ENCODE measurements at places on chromosomes 4 and X.

DNA sequence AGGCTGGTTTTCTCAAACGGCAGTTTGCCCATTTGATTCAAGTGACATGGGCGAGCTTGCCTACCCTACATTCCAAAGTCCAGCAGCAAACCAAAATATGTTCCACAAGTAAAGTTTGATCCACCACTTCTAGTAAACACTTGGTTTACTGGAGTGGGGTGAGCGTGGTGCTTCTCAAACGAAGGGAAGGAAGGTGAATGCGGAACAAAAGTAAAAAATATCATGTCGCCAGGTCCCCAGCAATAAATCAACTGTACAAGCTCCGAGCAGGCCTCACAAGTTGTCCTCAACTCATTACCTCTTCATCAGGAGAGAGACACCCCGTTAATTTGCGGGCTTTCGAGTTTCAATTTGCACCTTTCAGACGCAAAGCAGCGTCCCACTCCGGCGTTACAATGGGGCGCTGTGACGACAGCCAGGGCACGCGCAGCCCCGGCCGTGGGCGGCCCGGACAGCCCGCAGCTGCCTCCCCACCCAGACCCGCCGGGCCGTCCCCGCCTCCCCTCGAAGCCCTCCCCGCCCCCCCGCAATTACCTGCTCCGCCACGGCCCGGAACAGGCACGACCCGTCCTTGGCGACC is 1.0 kb downstream of the OTUD4 start:
- peak; percentile 20 for DNase-seq

DNA sequence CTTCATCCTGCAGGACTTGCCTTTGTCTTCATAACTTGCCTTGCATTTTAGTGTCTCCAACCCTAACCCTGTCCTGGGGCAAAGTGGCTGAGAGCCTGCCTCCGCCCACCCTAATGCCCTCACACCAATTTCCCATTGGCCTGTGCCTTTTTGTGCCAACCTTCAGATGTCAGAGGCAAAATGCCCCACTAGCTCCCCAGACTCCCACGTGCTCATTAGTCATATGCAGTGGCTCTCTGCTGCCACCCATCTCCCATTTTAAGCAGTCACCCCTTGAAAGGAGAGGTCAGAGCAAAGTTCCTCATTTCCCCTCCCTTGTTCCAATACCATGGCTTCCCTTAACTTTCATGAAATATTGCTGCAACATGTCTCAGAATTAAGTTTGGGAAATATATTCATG is 74.8 kb upstream of the PASD1 start:
- DNase-seq, result peak; percentile 13

- DNase-seq, result peak; percentile 17
Measured at GRCh38 chrX:3713225-3713936, at the start of gene PRKX. PRKX (minus strand) TSS chrX:3713649; CDS start chrX:3713253, 396 bp downstream.

- DNase-seq, result no peak
Measured at GRCh38 chr4:14131335-14131734, 503.8 kb upstream of the BOD1L1 start.

DNA sequence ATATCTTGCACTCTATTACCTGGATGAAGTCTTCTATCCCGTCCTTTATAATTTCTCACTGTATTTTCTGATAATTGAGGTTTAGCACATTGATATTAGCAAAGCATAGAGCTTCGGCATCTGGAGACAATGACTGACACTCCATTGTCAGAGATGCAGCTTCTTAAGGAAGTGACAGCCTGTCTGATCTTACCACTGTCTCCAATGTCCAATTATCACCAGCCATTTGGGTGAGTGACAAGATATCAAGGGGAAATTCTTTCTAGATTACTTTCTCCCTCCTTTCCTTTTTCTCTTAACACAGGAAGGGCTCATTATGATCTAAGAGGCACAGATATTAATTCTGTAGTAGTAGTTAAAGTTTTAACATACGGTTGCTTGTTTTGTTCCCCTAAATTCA is 86.4 kb downstream of the LDB2 start:
- no peak for DNase-seq

DNA sequence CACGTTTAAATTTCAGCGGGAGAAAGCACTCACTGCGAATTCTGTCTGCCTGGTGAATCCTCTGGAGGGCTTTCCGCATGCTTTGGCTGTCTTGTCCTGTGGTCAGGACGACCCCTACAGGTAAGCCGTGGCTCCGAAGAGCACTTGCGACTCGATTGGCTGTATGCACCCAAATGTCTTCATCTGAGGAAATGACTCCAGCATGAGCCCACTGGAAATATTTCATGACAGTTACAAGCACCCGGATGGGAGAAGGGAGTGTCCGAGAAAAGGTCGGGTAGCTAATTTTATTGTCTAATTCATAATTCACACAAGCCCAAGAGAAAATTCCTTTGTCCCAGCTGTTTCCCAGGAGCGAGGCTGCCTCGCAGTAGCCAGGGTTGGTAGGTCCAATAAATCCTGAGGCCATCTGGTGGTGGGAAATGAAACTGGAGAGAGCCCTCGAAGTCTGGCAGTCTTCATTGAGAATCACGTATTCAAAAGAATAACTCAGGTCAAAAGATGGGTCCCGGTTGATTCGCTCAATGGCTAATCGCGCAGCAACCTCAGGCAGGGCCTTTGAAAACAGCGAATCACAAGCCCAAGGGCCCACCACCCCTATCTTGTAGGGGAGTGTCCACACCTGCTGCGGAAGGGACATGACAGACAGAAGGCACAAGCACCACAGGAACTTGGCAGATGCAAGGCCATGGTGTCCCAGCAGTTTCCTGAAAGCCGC is 6.6 kb downstream of the GUCY2F start:
- DNase-seq, result peak; percentile 13

DNA sequence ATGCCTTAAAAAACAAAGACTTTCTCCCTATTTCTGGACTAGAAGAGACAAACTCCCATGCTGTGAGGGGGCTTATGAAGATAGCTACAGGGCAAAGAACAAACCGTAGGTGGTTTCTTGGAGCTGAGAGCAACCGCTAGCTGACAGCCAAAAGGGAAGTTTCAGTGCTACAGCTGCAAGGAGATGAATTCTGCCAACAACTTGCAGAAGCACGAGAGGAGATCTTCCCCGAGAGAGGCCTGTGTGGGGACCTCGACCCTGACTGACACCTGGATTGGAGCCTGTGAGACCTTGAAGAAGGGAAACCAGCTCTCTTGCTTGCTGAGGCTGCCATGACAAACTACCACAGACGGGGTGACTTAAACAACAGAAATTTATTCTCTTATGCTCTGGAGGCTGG is 183.8 kb upstream of the VCX3A start:
- no peak for DNase-seq

- DNase-seq, result no peak
Measured at GRCh38 chrX:48936429-48937053, 17.7 kb upstream of the PIM2 start.

DNA sequence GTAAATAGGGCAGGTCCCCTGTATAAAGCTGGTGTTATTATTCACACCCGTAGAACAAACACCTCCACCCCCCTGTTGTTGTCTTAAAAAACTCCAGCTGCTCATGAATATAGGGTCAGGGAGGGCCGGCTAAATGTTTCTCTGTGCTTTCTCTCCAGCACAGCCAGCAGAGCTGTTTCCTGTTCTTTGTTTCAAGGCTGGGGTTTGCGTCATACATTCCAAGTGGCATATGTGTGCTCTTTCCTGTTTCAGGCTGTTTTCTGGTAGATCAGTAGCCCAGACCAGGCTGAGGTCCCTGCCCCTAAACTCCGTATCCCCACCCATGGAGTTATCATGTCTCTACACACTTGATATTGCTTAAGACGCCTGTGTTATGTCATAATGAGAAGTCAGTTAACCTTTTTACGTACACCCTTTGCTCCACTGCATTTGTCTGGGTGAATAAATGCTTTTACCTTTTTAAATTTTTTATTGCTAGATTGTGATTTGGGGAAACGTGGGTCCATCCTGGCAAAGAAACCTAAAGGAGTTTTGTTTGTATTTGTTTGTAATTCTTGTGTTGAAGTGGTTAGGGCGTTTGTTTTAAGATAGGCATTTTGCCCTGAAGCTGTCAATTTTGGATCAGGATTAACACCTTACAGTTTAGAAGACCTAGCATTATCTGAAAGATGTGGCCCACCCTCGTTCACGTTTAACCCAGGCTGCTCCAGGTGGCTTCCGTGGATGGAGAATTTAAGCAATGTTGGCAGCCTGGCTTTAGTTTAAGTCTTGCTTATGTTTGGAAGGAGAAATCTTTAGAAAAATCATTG is 3.3 kb downstream of the KLF3 start:
- DNase-seq, result peak; percentile 88

DNA sequence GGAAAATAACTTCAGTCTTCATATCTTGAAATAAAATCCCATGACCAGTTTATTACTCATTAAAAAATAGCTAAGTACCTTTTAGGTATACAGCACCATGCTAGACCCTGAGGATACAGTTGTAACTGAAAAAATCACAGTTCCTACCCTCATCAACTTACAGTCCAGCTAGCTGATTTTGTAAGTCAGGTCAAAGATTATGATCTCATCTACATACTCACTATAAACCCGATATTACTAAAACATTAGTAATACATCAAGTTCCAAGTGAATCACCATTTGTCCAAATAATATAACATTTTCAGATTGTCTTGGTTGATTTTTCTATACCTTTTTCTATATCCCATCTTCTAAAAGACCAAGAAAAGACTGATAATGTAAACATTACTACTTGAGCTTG is 333.9 kb downstream of the INPP4B start:
- DNase-seq, result no peak

DNA sequence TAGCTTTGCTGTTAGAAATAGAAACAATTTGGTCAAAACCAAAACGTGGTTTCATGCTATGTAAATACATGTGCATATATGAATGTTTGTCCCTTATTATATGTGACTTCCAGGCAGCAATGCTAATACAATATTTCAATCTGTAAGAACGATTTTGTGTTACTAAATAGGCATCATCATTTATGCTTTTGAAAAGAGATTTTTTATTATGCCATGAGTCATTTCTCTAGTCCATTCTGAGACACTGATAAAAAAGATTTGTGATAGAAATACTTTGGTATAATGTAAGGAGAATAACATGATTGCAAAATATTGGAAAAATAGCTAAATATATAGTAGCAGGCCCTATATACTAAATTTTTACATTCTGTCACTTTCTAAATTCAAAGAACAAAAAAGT is 28.9 kb downstream of the SYNPO2 start:
- DNase-seq, result no peak

- DNase-seq, result no peak
Measured at GRCh38 chr4:138775489-138775888, 240.1 kb upstream of the NOCT start.

DNA sequence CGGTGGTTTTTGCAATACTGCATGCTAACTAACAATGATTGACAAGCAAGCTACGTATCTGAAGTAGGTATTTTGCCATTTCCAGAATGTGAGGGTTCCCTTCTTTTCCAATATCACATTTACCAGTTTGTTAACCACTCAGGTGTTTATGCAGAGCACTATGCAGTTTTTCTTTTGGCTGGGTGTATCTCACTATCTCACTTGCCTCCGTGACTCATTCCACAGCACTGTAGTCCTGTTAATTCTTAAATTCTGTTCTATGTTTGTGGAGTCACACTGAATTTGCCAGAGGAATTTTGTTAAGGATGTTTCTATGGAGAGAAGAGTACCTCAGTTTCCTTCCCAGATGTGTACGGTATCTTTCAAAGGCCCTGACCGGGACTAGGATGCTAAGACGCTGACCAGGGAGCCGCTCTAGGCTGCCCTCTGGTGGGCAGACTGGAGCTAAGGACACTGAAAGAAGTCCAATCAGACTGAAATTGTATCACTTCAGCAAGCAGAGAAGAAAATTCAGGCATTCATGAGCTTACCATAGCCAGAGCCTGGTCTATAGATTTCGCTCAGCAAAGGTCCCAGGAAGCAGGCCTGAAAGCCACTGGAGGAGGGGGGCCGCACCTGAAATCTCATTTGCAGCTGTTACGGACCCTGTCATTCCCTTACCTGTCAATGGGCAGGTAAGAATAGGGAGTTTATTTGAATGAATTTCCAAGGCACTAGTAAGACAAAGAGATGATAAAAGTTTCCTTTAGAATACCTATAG is 388.4 kb upstream of the SPOCK3 start:
- peak; percentile 24 for DNase-seq

GRCh38 chr4:32658019-32658418 is 1937.8 kb downstream of the PCDH7 start:
- DNase-seq, result no peak

GRCh38 chr4:107619731-107620130 is 100.3 kb downstream of the PAPSS1 start:
- no peak for DNase-seq

DNA sequence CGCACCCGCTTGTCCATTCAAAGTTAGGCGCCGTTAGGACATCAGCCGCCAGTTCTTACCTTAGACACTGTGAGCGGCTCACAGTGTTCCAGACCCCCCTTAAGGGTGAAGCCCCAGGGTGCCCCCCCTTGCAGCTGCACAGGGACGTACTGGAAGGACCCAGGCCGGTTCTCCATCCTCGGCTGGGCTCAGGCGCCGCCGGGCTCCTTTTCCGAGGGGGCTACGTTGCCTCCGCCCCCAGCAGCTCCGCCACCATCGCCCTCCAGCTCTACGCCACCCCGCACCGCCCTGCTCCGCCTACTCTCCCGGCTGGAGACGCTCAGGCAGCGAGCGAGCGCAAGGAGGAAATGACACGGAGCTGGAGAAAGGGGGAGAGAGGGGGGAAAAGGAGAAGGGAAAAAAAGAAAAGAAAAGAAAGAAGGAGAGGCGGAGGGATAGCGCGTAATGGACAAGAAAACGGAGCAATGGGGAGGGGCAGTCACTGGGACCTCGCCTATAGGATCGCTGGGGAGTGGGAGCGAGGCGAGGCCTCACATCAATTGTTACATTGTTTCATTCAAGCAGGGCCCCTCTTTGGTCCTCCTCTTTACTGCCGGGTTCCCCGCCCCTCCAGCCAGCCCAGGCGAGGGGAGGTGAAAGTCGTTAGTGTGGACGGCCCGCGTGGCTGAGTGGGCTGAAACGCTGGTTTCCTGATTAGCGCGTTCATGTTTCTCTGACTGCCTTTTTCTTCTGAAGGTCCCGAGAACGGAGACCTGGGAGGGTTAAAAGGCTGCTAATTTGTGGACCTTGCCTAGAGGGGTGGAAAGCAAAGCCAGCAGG is at the start of gene SHROOM4:
Gene SHROOM4, minus strand, starts transcription at position 352 of the 819 bp plus-strand sequence. Its CDS starts 176 bp downstream, at position 176.
- no peak for DNase-seq

DNA sequence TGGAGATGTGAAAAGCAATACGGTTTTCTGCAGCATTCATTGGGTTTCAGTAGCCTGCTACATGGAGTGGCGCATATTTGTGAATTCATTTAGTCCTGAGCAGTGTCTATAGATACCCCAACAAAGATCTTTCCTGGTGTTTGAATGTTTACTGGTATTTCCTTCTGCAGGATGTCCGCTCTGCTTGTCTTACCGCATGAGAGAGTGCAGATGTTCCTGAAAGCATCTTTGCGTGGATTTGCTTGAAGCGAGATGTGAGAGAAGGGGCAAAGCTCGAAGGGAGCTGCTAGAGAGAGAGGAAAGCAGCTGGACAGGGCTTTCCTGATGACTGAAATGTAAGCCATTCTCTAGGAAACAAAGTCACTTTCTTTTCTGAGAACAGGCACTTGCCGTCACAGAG is 40.9 kb upstream of the GYPA start:
- DNase-seq, result no peak

Data from COR-L47 (cell line).